ENCODE measurements at places on chromosomes 5 and 9.

- no peak for DNase-seq
Observed at GRCh38 chr5:69484891-69485290, 7.7 kb upstream of the OCLN start.

DNA sequence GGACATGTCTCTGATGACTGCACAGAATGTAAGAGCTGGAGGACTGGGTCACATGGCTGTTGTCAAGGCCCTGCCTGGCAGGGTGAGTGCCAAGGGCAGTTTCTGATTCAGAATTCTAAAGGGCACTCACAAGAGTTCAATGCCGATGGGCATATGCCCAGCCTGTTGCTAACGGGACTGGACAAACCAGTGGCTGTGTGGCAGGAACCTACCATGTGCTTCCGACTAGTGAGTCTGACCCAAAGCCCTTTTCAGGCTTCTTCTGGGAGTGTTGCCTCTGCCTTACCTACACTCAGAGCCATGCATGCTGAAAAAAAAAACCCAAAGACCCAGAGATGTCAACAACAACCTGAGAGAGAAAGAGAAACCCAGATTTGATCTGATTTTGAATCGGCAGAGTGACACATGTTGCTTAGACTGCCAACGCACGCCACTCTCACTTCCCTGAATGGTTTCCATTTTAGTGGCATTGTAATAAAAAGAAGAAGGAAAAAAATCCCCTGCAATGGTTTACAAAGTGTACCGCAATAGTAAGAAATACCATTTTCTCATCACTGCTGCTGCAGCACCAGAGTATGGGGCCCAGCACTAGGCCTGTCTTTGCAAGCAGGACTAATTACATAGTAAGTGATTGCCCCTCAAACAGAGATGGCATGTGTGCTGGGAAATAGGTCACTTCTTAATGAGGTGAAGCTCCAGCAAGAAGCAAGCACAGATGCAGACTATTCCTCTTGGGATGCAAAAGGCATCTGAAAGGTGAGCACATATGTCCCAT lies 194.3 kb downstream of the PALM2AKAP2 start:
- DNase-seq: peak; percentile 27

- no peak for DNase-seq
Observed at GRCh38 chr9:2874001-2874750, 30.3 kb upstream of the PUM3 start.

DNA sequence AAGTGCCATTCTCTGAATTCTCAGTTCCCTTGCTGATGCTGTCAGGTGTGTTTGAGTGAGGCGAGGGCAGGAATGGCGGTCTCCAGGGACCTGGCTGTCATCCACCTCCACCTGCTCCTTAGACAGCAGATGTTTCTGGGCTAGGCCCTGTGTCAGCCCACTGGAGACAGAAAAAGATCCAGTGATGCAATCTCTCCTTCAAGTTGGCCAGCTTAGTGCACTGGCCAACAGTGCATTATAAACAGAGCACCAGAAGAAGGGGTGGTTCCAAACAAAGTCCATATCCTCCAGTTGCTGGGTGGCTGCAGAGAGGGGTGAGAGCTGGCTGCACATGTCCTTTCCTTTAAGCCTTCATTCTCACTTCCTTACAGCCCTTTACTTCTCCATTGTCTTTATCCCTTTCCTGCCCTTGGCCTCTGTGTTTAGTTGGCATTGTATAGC lies 26.5 kb downstream of the NANS start:
- no peak for DNase-seq

DNA sequence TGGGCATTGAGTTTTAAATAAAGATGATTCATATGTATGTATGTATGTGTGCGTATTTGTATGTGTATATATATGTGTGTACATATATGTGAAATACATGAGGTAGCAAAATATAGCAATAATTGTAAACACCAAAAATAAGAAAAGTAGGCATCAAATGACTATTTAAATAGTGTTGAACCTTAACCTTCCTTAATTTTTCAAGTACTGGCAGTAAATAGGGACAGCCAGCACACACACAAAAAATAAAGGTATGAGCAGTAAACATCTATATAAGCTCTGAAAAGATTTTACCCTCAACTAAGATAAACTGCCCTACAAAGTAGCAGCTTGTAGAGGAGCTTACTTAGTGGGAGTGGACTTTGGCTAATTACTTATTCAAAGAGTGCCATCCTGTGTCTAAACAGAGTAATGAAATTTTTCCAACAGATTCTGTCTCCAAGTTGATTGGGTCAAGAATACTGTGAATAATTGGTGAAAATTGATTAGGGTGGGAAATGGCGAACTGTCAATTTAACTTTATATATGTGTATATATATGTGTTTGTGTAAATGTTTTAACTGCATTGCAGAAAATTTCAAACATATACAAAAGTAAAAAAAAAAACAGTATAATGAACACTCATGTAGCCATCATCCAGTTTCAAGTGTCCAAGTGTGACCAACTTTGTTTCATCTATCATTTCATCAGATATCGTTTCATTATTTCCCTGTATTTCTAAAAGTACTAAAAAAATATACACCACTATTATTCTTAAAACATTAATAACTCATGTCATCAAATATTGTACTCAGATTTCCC lies 2.0 kb upstream of the ADAMTS6 start:
- no peak for DNase-seq

GRCh38 chr9:136521537-136521936 lies 24.3 kb downstream of the NOTCH1 start:
- DNase-seq: no peak

DNA sequence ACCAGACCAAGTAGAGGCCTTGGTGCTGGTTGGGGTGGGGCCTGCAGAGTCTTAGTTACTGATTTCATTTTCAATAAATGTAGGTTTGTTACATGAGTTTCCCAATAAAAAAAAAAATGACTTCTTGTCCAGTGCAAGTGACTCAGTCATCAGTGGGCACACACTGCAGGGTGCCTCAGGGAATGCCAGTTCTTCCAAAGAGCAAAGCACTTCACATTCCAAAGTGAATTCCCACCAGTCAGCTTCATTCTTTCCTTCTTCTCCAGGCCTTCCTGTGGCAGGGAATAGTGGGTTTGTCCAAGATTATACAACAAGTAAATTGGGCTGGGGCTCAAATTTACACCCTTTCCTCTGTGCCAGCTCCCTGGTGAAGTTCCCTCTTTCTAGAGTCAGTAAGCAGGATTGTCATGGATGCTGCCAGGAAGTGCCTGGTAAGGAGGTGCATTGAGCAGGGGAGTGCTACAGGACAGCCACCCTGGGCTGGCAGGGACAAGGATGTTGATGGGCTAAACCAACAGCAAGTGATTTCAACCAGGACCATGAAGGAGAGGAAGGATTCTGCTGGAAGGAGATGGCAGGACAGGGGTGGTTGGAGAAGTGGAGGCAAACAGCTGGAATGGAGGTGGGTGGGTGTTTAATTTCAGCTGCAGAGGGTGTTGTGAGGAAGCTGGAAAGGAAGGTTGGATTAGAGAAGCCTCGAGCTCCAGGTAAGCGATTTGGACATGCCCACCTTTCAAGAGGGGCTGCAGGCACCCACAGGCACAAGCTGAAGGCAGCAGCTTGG lies 3.7 kb upstream of the B4GALT7 start:
- DNase-seq: no peak

GRCh38 chr5:179497636-179498340 lies 52.6 kb upstream of the RUFY1 start:
- DNase-seq: no peak

GRCh38 chr5:104088876-104089778 lies 526.5 kb upstream of the NUDT12 start:
- no peak for DNase-seq

DNA sequence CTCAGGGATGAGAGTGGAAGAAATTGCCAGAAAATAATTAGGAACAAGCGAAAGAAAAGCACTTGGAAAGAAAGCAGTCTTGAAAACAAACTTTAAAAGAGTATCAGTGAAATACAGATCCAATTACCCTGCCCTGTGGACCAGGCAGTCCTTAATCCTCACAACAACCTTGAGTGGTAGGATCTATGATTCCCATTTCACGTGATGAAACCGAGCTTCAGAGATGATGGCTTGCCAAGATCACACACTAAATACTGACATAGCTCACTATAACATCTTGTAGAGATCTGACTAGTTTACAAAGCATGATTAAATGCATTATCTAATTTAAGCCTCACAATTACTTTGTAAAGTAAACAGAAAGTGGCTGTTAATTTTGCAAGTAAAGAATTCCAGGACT lies 55.5 kb upstream of the ABCA1 start:
- no peak for DNase-seq
